ENCODE measurements at places on chromosomes 13 and 19.

DNA sequence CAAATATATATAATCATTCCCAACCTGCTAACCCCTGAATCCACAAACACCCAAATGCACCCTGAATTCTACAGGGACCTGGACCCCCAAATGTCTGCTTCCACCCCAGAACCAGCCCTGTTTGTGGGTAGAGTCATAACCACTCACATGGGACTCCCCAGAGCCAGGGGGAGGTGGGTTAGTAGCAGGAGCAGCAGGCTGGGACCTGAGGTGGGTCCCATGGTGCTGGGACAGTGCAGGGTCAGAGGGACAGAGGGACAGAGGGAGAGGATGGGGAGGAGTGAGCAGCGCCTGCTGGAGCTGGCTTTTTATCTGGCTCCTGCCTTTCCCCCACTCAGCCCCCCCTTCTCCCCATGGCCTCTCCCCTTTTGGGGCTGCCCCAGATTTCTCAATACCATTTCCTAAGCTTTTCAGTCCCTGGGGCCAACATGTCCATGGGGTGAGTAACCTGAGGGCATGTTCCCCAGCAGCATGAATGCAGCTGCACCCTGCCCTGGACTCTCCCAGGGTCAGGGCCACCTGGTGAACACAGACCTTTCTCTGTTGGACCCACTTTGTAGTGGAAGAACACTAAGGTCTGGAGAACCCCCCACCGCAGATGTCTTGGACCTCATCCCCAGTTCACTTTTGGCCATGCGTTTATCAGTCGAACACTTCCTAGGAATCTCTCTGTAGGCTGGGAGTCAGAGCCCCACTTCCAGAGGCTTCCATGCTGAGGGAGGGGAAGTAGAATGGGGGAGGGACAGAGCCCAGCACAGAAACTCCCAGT, at the start of gene C3:
Gene C3, minus strand, starts transcription at position 282 of the 769 bp plus-strand sequence. Its CDS starts 61 bp downstream, at position 221.
- DNase-seq: peak; percentile 55

DNA sequence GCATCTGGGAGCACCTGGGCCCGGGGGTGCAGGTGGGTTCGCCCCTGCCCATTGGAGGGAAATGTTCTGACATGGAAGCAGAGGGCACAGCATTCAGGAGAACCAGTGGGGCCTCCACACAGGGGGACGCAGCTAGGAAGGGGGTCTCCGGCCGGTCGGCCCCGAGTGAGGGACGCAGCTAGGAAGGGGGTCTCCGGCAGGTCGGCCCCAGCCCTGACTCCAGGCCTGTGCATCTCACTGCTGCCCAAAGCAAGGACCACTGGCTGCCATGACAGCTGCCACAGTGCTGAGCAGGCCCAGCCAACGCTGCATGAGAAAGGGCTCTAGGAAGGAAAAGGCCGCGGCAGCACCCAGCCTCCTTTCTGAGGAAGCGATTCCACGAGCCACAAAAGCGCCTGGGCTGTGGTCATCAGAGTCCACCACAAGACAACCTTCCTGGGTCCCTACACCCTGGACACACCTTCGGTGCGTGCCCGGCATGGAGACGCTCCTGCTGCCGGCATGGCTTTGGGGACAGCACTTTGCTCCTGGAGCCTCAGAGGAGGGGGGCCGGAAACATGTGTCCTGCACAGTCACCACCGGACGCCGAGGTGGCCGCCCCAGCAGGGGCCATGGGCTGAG, 9.7 kb downstream of the RASA3 start:
- DNase-seq: no peak

DNA sequence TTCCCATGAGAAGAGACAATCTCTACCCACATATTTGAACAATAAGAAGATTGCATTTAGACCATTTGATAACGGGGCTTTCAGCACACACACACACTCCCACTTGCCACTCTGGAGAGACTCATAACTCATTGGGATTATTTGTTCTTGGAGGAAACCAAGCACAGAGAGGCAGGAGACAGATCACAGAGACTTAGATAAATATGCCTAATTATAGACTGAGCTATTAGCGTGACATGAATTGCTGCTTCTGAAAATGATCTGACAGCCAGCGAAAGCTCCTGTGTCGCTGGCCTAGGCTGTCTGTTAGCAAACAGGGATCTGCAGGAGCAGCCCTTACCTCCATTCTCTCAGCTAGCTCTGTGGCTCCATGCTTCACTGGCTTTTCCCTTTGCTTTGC, 111.4 kb downstream of the CCNA1 start:
- DNase-seq: no peak

DNA sequence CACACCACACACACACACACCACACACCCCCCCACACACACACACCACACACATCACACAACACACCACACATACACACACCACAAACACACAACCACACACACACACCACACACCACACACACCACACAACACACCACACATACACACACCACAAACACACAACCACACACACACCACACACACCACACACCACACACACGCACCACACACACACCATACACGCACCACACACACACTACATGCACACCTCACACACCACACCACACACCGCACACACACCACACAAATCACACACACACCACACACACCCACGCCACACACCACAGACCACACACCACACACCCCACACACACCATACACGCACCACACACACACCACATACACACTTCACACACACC, 83.5 kb downstream of the ZNF557 start:
- no peak for DNase-seq
